ENCODE measurements at places on chromosomes 11 and 22.

DNA sequence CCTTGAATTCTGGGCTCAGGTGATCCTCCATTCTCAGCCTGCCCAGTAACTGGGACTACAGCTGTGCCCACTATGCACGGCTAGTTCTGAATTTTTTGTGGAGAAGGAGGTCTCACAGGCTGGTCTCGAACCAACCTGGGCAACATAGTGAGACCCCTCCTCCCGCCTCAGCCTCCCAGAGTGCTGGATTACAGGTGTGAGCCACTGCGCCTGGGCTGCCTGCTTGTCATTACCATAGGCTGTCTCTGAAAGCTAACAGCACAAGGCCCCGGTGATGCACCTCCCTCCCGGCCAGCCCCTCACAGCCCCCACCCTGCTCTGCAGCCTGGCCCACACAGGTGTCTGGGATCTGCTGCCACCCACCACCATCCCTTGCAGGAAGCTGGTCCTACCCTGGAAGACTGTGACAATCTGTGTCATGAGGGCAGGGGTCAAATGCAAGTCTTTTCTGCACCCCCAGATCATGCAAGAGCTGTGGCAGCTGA, 82.4 kb downstream of the DGCR2 start:
- DNase-seq: no peak

- DNase-seq: peak; percentile 27
These were observed 510 bp upstream of the LSP1 start for GRCh38 chr11:1852271-1852876.

DNA sequence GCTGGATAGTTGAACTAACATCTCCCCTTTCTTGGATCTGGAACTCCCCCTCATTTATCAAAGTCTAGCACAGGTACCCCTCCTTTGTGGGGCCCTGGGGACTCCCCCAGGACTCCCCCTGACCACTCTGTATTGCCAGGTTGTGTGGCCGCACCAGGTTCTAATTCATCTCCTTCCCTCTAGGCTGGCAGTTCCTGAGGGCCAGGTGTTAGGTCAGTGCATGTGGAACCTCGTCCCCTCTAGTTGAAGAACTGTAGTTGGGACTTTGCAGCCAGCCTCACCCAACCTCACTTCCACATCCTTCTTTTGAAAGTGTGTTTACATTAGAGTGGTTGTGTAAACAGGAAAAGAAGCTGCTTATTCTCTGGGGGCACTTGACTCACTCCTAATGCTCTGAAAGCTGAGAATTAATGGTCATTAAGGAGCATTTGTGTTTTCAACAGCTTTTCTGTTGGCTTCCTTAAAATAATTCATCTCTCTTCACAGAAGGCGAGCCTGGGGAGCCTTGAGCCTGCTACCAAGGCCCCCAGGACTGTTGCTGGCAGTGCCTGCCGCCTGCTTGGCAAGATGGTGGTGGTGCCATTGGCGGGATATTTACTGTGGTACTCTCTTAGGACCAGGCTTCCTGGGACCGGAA, 11.8 kb downstream of the UPB1 start:
- DNase-seq: no peak

- DNase-seq: no peak
These were observed 82.1 kb downstream of the PPP6R3 start for GRCh38 chr11:68542617-68543016.

GRCh38 chr22:27727673-27728451, 73.7 kb downstream of the MN1 start:
- no peak for DNase-seq

DNA sequence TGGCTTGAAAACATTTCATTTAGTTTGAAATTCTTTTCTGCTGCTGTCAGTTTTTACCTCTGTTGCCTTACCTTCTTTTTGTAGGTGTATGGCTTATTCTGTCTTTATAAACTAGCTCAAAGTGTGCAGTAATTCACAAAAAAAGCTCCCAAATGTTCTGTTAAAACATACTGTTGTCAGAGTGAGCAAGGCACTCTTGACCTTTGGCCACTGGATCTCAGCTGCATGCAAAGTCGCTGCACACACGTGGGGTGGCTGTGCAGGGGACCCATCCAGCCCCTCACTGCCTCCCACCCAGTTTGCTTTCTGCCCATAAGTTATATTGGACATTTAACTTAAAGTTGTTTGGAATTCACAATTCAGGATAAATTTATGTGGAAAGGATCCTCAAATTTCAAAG, 92.2 kb downstream of the AMOTL1 start:
- DNase-seq: no peak

DNA sequence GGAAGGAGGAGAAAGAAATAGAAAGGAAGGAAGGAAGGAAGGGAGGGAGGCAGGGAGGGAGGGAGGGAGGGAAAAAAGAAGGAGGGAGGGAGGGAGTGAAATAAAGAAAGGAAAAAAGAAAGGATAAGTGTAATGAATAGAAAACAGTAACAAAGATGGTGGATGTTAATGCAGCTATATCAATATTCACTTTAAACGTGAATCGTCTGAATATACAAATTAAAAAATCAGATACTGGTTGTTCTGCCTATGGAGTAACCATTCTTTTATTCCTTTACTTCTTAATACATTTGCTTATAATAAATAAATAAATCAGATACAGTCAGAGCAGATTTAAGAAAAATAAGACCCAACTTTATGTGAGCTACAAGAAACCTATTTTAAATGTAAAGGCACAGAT, 1520.4 kb downstream of the TBC1D22A start:
- no peak for DNase-seq

GRCh38 chr11:9092853-9093778, 1.7 kb upstream of the SCUBE2 start:
- no peak for DNase-seq

- DNase-seq: no peak
These were observed 147.5 kb downstream of the LDLRAD3 start for GRCh38 chr11:36091256-36091811.

- no peak for DNase-seq
These were observed 74.7 kb downstream of the C11orf58 start for GRCh38 chr11:16813126-16813525.

DNA sequence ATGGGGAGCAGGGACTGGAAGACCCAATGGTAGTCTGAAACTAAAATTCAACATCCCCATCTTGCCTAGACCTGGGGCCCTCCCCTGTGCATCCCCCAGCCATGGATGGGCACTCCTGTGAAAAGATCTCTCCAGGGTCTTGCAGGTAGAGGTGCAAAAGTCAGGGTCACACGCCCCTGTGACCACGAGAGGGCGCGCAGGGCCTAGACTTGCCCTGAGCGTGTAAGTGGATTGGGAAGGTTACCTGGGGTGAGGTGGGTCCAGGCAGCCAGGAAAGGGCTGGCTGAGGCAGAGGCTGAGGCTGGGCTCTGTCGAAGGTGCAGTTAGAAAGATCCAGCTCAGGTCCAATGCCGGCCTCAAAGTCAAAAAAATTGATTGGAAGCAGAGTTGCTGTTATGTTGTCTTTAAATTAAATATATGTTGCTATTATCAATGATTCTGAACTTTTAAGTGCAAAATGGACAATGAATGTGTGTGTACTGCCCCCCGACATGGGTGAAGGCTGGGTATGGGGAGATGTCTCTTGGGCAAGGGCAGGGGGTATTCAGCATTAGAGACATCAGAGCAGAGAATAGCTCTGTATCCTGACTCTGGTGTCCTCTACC, 4.8 kb upstream of the POU2F3 start:
- DNase-seq: peak; percentile 65

DNA sequence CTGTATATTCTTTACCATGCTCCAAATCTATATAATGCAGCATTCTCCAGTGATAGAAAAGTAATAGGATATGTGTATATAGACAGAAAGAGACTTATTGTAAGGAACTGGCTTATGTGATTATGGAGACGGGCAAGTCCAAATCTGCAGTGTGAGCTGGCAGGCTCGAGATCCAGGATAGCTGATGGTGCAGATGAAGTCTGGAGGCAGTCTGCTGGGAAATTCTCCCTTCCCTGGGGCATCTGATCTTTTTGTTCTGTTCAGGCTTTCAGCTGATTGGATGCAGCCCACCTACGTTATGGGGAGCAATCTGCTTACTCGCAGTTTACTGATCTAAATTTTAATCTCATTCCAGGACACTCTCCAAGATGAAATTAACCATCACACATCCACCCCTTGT, 73.2 kb downstream of the GRK3 start:
- DNase-seq: no peak

GRCh38 chr11:9573775-9574621, 528 bp downstream of the WEE1 start:
- DNase-seq: no peak

- no peak for DNase-seq
These were observed 13.2 kb upstream of the SHISAL1 start for GRCh38 chr22:44325718-44326490.

- no peak for DNase-seq
These were observed 76.9 kb upstream of the TRIM77 start for GRCh38 chr11:89633135-89633705.

GRCh38 chr11:1872267-1872985, 19.3 kb downstream of the PRR33 start:
- no peak for DNase-seq

DNA sequence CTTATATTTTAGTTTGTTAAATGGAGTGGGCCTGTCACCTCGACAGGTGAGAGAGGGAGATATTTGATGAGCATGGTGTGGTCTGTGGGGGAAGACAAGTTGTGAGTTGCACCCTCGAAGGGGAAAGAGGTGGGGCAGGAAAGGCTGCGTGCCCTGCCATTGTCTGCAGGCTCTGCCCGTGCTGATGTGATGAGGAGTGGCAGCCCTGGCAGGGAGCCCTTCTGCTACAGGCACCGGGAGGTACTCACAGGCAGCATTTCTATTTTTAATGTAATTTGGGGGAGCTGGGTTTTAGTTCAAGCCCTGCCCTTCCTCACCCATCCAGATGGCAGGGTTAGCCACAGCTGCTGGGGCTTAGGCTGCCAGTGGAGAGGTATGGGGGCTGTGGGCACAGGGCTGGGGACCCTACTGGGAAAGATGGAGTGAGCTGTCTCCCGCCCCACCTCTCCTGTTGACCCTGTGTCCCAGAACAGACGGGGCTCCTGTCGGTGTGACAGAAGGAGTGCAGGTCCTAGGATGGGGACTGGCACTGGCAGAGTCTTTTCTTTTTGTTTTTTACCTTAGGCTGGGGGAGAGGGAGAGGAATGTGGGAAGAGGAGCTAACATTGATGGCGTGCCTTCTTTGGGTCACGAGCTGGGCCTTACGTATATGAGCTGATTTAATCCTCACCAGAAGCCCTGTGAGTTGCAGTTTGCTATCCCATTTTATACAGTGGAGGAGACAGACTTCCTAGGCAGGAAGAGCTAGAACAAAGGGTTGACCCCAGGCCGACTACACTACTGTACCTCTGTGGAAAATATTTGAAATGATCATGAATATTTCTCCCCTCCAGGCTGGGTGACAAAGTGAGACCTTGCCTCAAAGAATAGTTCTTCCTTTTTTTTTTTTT, 51.6 kb downstream of the CEP164 start:
- DNase-seq: no peak

- no peak for DNase-seq
These were observed 784.8 kb downstream of the TBC1D22A start for GRCh38 chr22:47547239-47547661.

GRCh38 chr22:46115388-46115678, 35.0 kb upstream of the PPARA start:
- DNase-seq: no peak

GRCh38 chr11:85951049-85951405, 95.8 kb downstream of the CCDC83 start:
- DNase-seq: no peak

DNA sequence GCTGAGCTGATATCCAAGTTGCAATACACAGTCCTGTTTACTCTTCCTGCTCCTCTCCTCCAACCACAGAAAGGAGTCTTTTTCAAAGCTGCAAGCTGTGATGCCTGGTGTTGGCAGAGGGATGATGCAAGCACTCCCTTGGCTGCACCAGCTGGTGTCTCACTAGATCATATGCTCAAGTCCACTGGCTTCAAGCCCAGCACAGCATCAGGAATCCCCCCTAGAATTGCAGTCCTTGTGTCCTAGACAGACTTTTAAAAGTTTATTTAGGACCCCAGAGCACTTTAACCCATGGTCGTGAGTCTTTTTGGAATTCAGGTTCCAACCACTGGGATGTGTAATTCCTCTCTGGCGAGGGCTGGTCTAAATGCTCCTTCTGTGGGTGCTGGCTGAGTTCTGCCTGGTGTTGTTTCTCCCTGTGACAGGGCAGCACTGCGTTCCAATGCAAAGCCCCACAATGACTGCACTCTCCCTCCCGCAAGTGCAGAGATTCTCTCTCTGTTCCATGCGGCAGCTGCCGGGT, 1.9 kb upstream of the HEPN1 start:
- no peak for DNase-seq

DNA sequence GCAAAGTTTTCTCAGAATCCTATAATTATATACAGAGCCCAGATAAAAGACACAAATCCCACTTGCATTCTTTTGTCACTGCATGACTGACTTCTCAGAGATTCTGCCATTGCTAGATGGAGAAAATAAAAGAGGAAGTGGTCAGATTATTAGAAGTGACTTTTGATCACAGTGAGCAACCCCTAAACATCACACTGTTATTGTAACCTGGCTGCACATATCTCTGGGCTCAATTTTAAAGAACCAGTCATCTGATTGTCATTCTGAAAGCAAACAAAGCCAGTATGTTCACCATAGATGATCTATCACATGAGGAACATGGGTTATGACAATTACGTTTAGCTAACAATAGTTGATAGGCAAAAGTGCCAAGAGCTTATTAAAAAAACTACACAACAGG, 47.8 kb downstream of the COPB1 start:
- DNase-seq: no peak

DNA sequence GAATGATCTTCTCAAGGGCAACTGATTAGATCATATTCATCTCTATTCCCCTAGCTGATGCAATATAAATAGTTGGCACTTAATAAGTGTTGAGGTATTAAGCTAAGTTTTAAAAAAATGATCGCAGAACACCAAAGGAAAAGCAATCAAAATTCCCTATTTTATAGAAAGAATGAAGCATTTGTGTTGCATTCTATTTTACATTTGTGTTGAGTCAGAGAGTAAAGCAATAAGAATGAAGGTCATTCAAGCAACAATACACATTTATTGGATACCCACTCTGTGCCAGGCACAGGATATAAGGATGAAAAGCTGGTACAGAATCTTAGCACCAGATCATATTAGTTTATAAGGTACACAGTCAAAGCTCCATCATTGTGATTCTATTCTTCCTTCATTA, 686.4 kb upstream of the CCDC90B start:
- no peak for DNase-seq

DNA sequence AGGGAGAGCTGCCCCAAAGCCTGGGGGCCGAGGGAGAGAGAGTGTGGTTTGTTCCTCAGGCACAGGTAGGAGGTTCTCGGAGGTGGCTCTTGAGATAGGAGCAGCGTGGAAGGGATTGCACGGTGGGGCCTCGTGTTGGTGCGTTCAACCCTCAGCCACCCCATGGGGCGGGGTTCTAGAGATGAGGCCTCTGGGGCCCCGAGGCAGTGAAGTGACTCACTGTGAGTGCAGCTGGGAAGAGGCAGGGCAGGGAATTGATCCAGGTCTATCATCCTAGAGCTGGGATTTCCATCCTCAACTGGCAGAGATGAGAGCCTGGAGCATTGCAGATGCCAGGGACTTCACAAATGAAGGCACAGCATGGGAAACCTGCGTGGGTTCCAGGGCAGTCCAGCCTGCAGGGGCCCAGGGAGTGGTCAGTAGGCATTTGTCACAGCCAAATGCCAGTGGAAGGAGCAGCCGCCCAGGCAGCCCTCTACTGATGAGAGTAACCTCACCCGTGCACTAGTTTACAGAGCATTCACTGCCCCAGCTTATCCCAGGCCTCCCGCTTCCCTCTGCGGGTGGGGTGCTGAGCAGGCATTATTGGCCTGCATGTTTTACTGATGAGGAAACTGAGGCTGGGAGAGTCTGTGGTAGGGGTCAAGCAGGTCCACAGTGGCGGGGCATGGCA, 5.1 kb upstream of the SMARCB1 start:
- no peak for DNase-seq
